ENCODE measurements at places on chromosomes 12 and 14. TPM values are rescaled to one million over a fixed set of nuclear protein-coding genes. Genes with fewer than 3 reads are reported as not detected.

DNA sequence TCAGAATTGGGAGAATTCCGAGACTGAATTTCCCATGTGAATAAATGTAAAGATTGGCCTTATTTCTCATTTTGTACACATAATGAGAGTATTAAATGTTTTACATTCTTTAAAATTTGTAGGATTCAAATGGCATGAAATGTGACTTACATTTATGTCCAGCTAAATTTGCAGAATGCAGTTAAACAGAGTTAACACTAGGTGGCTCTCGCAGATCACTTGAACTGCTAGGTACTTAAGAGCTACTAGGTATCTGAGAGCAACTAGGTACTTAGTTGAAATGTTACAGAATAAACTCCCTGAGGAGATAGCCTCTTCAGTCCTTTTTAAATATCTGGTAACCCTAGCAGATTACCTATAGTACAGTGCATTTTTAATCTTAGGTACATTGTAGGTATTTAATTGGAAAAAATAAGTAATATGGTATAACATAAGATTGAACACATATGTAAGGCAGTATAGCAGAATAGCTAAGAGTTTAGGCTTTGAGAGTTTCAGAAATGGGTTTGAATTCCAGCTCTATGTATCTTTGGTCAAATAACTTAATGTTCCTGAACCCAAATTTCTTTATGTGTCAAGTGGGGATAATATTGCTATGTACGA, 73.8 kb downstream of the KIAA0586 start:
- no peak for DNase-seq

GRCh38 chr14:50607181-50607580, 47.2 kb downstream of the ATL1 start:
- peak; percentile 50 for DNase-seq

DNA sequence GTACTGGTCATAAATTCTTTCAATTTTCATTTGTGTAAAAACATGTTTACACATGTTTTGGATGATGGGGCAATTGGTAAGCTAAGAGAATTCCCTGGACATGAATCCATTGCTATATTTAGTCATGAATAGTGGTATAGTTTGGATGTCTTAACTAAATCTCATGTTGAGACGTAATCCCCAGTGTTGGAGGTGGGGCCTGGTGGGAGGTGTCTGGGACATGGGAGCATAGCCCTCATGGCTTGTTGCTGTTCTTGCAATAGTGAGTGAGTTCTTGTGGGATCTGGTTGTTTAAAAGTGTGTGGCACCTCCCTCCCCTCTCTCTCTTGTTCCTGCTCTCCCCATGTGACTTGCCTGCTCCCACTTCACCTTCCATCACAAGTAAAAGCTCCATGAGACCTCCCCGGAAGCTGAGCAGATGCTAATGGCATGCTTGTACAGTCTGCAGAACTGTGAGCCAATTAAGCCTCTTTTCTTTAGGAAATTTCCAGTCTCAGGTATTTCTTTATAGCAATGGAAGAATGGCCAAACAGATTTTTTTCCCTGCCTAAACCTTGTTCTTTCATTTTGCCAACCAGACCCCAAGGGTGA, 33.6 kb downstream of the CTSG start:
- no peak for DNase-seq

GRCh38 chr14:55536204-55536708, 43.8 kb upstream of the KTN1 start:
- no peak for DNase-seq

GRCh38 chr14:90604356-90604755, 207.5 kb downstream of the CALM1 start:
- DNase-seq: no peak

- DNase-seq: peak; percentile 76
Measured at GRCh38 chr12:118120579-118121363, 15.2 kb upstream of the PEBP1 start.

DNA sequence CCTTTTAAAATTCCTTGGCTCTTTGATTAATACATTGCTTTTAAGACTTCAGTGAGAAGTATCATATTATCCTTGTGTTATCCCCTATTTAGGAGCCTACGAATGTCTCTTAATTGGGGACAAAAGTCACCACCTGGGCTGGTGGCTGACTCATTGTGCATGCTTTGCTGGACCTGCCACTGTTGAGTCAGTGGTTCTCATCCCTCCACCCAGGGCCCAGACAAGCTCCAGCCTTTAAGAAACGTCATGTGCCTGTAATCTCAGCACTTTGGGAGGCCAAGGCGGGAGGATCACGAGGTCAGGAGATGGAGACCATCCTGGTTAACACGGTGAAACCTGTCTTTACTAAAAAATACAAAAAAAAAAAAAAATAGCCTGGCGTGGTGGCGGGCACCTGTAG, 57.9 kb downstream of the OTX2 start:
- DNase-seq: no peak

DNA sequence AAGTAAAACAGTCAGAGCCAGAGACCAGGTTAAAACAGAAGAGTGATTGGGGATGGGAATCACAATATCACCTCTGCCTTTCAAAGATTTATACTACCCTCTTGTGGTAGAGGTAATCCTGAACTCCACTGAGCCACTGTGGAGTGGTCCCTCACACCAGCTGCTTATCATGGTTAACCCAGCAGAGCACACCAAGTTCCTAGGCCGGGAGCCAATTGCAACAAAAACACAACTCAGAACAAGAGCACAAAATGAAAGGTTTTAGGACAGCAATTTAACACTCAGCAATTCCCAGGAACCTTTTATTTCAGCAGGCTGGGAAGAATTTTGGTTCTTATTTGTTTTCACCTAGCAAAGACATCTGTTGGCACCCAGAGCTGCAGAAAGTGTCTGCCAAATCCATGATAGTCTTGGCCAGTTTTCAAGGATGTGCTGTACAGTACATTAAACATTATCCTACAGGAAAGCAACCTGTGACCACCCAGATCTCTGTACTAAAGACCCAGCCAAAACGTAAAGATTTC, 220.5 kb upstream of the ATXN7L3B start:
- no peak for DNase-seq

- no peak for DNase-seq
Measured at GRCh38 chr12:83077041-83077440, 390.3 kb downstream of the TMTC2 start.

Gene ZBTB1
- 53.0 TPM for total RNA-seq

Gene SMIM41
- not detected for total RNA-seq

Gene MAP1LC3B2
- 8.5 TPM for total RNA-seq

Gene PARP11
- total RNA-seq: 7.5 TPM

Gene OVCH1
- total RNA-seq: 0.64 TPM

Gene TC2N
- total RNA-seq: 169 TPM
